ENCODE measurements at places on chromosomes 12 and 14.

DNA sequence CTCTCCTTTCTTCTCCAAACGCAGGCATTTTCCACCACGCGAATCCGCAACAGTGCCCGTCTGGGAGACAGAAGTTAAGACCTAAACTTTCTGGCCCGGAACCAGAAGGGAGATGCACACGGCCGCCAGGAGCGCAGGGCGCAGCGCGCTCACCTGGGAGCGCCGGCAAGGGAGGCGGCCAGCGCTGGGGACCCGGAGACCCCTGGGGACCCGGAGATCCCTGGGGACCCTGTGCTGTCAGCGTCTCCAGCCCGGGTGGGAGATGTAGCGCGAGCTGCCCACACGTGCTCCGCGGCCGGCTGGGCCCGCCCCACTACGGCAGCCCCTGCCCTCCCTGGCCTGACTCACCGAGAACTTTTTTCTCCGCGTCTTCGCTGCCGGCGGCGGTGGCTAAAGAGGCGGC is 620 bp downstream of the YBX3 start:
- DNase-seq, result peak; percentile 21

DNA sequence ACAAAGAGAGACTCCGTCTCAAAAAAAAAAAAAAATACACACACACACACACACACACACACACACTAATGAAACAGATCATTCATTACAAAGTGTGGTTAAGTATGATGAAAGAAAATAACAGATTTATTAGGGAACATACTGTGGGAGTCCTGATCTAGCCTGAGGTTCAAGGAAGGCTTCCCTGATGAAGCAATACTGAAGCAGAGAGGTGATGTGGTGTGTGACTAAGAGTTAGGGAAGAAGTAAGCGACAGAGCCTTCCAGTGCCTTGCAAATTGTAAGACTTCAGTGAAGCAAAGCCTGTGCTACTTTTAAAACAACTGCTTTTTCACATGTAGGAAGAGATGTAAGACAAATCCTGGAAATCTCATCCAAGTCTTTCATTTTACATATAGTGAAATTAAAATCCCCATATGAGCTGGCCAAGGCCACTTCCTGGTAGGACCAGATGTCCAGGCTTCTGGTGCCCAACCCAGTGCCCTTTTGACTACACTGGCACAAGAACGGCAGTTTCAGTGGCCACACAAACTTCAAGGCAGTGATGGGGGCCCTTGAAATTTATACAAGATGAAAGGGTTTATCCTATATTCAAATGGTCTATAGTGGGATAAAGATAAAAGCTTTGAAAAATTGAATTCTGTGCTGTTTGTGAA is 86.2 kb downstream of the STON2 start:
- no peak for DNase-seq

GRCh38 chr12:18462442-18462841 is 201.1 kb downstream of the PIK3C2G start:
- no peak for DNase-seq

DNA sequence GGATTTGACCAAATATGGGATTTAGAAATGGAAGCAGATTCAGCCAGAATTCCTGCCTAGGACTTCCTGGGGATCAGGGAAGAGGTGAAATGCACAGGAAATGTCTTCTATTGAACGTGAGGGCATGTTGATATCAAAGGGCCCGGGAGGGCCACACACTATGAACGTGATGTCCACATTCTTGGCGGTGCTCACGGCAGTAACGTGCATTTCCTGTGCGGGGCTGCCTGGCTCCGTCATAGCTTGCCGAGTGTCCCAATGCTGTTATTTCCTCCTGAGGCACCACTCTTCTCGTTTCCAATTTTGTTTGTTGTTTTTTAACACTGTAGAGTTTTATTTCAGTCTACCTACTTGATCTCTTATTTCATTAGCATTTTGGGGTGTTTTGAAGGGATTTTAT is 67.3 kb downstream of the ZNF664 start:
- no peak for DNase-seq

DNA sequence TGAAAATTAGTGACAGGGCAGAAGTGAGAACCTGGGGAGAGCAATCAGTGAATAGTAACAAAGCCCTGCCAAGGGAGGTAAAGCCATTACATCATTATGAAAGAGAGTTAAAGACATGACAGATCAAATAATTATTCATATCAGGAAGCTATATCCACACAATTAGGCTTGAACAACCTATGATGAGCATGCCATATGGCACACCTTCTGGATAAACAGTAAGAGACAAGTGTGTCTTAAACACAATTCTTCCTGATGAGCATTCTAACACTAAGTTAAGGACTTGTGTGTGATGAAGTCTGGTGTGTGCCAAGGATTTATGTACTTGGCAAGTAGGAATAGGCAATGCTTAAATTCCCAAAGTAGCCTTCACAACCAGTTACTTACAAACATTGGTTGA is 76.1 kb downstream of the GALNT4 start:
- no peak for DNase-seq

DNA sequence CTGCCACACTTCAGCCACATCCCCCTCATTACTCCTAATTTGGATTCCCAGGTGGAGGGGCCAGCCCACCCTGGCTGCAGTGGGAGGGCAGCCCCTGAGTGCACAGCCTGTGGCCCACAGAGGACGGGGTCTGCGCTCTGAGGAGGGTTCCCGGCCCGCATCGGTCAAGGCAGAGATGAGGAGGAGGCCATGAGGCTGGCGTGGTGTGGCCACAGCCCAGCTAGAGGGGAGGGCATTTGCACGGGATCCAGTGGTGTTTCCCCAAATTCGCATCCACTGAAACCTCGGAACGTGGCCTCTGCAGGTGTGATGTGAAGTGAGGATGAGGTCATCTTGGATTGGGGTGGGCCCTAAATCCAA is 38.1 kb upstream of the FBRSL1 start:
- DNase-seq, result no peak

- DNase-seq, result no peak
Observed at GRCh38 chr12:68798882-68799234, 9.1 kb upstream of the MDM2 start.

GRCh38 chr14:32434180-32434579 is 105.1 kb downstream of the AKAP6 start:
- no peak for DNase-seq

GRCh38 chr14:59463787-59464485 is 1.2 kb downstream of the GPR135 start:
- DNase-seq, result no peak

- no peak for DNase-seq
Observed at GRCh38 chr14:92274055-92274454, 48.9 kb upstream of the SLC24A4 start.

- no peak for DNase-seq
Observed at GRCh38 chr12:4137015-4137414, 136.5 kb upstream of the CCND2 start.

DNA sequence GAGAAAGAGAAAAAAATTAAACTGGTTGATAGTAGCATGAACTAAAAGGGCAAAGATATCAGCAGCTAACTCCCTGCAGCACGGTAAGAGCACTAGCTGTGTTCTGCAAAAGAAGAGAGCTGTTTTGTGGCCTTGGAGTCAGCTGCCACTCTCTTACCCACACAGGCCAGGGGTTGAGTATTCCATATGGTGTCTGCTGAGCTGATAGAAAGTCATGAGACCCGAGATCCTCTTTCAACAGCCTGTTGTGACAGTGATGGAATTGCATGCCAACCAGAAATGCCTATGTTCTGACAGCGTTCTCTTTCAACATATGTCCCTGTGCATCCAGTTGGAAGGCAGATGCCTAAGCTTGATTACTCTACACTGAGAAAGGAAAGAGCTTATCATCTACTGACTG is 39.9 kb downstream of the TMTC1 start:
- no peak for DNase-seq

DNA sequence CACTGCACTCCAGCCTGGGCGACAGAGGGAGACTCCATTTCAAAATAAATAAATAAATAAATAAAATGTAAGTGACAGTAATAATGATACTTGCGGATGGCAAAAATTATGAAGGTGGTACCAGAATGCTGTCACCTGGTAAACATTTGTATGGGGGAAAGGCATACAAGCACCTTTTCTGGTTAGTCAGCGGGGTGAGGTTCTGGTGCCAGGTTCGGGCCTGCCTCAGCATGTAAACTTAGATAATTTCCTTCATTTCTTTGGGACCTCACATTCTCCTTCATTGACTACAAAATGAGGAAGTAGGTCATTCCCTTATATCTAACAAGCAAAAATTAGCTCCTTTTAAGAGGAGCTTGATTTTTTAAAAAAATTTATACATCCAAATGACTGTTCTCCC is 10.8 kb downstream of the VTI1B start:
- DNase-seq, result no peak

DNA sequence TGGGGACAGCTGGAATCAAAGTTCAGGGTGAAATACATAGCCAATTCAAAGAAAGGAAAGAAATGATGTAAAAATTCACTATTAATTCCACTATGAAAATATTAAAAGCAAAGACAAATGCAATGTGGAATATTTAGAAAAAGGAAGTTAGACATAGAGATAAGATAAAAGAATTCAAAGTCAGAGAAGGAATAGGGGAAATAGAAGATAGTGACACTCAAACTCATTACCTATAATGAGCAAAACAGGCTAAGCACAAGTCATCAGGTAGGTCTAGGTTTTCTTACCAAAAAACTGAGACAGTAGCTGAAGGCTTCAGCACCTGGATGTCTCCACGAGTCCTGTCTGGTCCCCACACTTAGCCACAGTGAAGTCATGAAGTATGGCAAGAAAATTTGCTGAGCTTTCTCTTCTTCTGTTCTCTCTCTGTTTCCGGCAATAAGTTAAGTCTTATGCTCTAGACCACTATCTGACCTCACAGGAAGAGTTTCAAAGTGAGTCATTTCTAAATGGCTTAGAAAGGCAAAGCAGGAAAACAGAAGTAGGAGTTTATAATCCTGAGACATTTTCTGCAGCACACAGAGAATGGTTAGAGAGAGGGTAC is at the start of gene C3AR1:
C3AR1 (minus strand) TSS at position 369 of the 604 bp plus-strand sequence. CDS start 6,174 bp downstream, outside the sequence.
- DNase-seq, result no peak

DNA sequence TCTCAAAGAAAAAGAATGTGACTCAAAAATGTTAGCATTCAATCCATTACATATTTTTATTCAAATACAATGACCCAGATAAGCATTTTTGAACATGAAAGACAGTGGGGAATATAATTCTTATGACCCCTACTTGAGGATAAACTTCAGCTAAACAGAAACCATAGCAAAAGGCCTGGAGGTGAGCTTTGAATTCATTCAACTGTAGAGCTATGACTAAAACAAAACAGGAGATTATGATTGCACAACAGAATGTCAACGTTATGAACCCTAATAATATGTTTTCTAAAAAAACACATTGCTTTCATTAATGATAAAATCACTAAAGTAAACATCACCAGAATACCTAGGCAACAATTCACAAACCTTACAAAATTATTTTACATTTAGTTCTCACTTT is 27.8 kb downstream of the EFCAB11 start:
- DNase-seq, result no peak

GRCh38 chr12:104473374-104473983 is 16.7 kb downstream of the CHST11 start:
- no peak for DNase-seq

GRCh38 chr12:52506858-52507715 is 13.1 kb downstream of the KRT5 start:
- DNase-seq, result no peak

GRCh38 chr14:96461950-96462798 is 40.0 kb upstream of the PAPOLA start:
- no peak for DNase-seq

DNA sequence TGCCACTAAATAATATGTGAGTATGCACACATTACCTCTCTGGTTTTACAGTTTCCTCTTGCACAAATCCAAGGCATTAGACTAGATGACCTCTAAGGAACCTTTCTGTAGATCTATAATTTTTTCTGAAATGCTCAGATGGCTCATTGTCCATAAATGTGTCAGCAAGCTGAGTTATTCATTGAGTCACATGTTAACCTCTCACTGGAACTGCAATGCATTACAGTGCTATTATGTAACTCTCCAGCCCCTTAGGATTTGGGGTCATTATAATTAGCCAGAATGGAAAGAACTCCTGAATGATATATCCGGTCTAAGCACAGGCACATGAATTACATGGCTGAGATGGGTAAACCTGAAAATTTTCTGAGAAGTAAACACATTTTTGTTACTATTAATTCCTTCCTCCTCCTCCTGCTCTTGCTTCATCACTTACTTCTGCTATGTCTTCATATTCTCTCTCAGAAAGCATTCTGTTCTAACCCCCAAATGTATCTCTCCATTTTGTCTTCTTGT is 20.3 kb upstream of the DRAM1 start:
- DNase-seq, result no peak

GRCh38 chr14:42480255-42480654 is 873.6 kb downstream of the LRFN5 start:
- DNase-seq, result no peak

DNA sequence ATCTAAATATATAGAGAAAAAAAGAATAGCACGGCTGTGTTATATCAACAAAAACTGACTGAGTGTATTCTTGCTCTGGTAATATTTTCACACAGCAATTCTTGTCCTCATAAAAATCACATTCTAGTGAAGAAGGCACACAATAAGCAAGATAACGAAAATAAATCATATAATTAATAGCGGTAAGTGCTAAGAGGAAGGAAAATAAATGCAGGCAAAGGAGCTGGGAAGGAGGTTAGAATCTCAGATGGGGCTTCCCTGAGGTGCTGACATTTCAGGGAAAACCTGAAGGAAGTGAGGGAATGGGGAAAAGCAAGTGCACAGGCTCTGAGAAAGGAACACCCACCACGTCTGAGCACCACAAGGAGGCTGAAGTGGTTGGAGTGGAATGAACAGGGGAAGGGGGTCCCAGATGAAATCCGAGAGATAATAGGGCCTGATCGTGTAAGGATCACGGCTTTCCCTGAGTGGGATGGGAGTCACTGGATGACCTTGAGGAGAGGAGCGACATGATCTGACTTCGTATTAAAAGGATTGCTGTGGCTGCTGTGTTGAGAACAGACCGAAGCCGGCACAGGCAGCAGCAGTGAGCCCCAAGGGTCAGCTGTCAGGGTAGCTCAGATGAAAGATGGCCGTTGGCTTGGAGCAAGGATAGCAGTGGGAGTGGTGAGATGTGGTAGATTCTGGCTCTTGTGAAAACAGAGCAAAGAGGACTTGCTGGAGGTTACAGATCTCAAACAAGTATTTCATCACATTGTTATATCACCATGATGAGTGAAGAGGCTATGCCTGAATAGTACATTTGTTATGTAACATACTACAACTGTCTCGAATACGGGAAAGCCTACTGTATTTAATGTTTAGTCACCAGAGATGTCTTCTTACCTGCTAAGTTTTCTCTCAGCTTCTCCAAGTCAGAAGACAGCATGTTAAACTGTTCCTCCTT is 67.1 kb upstream of the VPS33A start:
- DNase-seq, result no peak

- DNase-seq, result peak; percentile 66
Observed at GRCh38 chr14:105314287-105315200, at the start of gene PACS2. Gene PACS2 (plus strand): TSS chr14:105314748. CDS start chr14:105314919, 171 bp downstream.

GRCh38 chr14:104877066-104877805 is 12.2 kb downstream of the CEP170B start:
- no peak for DNase-seq

All from T-helper 2 cell (primary cell).